ENCODE measurements at places on chromosomes 5 and 9. TPM values are rescaled to one million over a fixed set of nuclear protein-coding genes. Genes with fewer than 3 reads are reported as not detected.

- DNase-seq = no peak
Measured at GRCh38 chr9:89743216-89743572, 138.4 kb downstream of the GADD45G start.

DNA sequence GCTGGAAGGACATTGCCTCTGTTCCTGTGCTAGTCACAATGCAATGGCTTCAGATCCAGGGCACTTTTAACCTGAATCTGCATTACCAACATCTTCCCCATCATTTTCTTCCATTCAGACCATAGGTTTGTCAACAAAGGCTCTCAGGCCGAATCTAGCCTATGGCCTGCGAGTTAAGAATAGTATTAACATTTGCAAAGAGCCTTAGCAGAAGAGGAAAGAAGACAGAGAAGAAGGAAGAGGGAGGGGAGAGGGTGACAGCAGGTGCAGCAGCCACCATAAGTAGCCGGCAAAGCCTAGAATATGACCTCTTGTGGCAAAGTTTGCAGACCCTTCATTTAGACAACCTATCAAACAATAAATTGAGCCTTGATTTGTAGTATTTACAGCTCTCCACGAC lies 32.6 kb downstream of the BARX1 start:
- no peak for DNase-seq

- no peak for DNase-seq
Measured at GRCh38 chr5:87103616-87104287, 163.9 kb upstream of the RASA1 start.

DNA sequence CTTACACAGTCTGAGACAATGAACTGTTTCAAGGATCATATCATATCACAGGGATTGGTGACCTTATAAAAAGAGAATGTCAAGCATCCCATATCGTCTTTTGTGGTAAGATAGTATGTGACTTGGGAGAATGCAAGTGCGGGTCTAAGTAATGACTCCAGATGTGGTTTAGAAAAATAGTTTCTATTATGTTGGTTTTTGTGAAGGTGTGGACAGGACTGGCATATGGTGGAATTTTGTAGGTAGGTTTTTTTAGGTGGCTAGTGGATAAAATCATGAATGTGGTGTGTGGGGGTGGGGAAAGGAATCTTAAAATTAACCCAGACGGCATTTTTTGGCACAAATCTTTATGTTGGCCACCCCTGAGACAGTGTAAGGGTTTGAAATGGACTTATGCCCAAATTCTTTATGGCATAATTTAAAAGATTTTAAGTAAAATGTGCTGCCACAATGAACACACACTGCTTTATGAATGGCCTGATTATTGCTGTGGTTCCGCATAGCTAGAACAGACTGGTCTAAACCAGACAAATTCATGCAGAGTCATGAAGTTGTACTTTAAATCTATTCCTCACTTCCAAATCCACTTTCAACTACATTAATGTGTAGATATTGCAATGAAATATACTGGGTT lies 204.8 kb upstream of the HAPLN1 start:
- DNase-seq = no peak

DNA sequence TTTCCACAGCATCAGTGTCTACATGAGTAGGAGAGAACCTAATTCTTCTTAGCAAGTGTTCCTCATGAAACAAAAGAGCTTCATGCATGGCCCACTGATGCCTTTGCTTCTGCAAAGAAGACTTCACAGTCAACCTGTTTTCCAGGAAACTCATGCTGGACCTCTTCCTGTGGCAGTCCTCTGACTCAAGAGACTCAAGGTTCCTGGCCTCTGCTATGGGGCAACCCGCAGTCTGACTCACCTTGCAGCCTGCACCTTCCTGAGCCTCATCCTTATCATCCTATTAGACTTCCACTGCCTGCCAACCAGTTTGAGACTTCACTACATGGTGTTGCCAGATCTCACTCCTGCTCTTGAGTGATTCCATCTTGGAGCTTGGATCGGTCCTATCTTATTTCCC lies 17.6 kb upstream of the AGGF1 start:
- DNase-seq = peak; percentile 63

DNA sequence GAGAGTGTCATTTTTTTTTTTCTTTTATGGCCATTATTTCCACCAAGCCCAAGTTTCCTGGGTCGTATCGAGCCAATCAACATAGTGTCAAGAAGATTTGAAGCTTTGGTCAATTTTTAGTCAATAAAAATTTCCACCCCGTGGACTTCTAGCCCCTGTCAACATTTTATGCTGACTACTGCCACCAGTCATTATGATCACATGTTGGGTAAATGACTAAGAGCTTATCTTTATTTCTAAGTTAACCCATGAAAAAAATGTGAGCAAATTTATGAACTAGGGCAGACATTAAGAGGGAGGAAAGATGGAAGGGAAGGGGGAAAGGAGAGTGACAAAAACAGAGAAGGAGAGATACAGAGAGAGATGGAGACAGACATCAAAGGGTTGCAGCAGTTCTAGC lies 143.5 kb upstream of the ALDH1B1 start:
- no peak for DNase-seq

GRCh38 chr5:55030220-55030619 lies 6.2 kb downstream of the GZMK start:
- no peak for DNase-seq

- DNase-seq = peak; percentile 40
Measured at GRCh38 chr9:129406278-129407225, 214.3 kb downstream of the C9orf50 start.

DNA sequence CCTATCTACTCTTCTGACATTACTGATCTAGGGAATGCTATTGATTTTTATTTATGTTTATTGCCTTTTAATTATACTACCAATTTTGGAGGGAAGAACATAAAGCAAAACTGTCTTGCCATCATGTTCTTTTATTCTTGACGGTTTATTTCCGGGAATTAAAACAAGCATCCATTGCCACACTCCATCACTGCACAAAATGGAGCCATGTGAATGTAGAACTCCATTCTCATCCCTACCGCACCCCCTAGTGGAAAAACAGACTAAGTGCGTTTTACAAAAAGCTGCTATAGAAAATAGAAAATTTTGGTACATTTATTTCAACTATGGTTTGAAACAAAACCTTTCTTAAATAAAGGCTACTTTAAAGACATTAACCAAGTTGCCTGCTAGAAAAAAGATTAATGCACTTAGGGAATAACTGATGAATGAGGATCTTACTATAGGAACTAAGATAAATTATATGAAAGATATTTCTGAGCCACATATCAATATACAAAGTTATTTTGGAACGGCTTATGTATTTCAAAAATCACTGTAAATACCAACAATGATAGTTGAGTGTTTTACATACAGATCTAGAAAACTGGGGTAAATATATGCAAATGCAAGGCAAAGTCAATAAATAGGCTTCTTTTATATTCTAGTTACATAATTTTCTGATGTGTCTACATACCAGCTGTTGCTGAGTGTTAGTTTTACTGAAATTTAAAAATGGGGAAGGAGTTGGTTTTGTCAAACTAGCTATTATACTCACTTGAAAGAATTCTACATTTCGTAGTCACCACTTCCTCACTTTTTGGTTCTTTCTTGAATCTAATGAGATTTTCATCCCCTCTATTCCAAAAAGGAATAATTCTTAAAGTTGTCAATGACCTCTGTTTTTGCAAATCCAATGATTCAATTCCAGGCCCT lies 26.5 kb downstream of the OXCT1 start:
- peak; percentile 71 for DNase-seq

- DNase-seq = no peak
Measured at GRCh38 chr5:128703322-128703721, 165.3 kb upstream of the FBN2 start.

Gene NTNG2
- total RNA-seq = not detected

Gene TMC1
- not detected for total RNA-seq

Gene MEF2C
- 0.05 TPM for total RNA-seq

DNA sequence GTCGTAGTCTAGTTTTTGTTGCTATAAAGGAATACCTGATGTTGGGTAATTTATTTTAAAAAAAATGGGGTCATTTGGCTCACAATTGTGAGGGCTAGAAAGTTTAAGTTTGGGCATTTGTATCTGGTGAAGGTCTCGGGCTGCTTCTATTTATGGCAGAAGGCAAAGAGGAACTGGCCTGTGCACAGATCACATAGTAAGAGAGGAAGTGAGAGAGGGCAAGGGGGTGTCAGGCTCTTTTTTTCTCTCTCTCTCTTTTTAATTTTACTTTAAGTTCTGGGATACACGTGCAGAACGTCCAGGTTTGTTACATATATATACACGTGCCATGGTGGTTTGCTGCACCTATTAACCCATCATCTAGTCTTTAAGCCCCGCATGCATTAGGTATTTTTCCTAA lies 453.3 kb downstream of the DIRAS2 start:
- no peak for DNase-seq

DNA sequence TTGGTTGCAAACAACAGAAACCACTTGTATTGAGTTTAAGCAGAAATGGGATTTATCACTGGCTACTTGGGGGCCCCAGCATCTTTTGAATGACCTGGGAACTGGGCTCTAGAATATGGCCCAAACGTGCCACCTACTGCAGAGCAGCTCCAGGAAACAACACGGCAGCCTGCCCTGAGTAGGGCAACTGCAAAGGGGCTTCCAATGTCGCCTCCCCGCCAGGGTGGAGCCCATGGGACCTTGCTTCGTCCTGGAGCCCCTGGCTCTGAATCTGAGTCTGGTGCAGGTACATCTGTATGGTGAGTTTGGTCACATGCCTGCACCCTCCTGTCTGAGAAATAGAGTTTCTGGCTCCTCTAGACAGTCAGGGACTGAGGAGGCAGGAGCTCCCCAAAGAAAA lies 38.6 kb downstream of the BOD1 start:
- DNase-seq = no peak

- no peak for DNase-seq
Measured at GRCh38 chr9:87359958-87360601, 137.6 kb upstream of the DAPK1 start.

Gene CATSPER3
- total RNA-seq = 0.91 TPM

GRCh38 chr9:136142414-136142796 lies 23.7 kb upstream of the TMEM250 start:
- DNase-seq = no peak

DNA sequence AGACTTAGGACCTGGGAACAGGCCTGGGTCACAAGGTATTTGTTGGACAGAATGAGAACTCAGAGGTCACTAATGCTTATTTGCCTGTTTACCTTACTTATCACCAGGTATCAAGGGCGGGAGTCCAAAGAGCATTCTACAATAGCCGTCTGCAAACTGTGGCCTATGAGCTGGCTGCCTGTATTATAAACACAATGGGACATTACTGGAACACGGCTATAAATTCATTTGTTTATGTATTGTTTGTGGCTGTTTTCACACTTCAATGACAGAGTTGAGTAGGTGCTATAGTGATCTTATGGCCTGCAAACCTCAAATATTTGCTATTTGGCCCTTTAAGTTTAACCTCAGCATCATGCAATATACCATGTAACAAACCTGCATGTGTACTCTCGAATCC lies 76.6 kb upstream of the ASTN2 start:
- no peak for DNase-seq

DNA sequence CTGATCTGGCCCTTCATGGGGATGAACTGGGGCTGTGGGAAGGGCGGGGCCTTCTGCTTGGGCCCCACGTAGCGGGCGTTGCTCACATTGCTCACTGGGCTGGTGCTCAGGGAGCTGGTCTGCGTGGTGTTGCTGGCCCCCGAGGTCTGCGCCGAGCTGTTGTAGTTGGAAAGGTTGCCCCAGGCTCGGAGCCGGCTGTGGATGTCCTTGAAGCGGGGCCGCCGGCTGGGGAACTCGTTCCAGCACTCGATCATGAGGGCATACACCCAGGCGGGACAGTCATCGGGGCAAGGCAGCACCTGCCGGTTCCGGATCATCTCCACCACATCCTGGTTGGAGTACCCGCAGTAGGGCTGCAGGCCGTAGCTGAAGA lies 226.0 kb downstream of the ROR2 start:
- no peak for DNase-seq

Gene HEXB
- 82.8 TPM for total RNA-seq

- no peak for DNase-seq
Measured at GRCh38 chr9:26947736-26948135, 694 bp upstream of the PLAA start.

- DNase-seq = no peak
Measured at GRCh38 chr9:37187292-37187691, 66.9 kb downstream of the ZCCHC7 start.

GRCh38 chr5:41252036-41252435 lies 38.7 kb upstream of the C6 start:
- DNase-seq = no peak

- no peak for DNase-seq
Measured at GRCh38 chr5:130286971-130287370, 382.7 kb downstream of the CHSY3 start.

- DNase-seq = no peak
Measured at GRCh38 chr5:32233220-32233695, 59.1 kb upstream of the GOLPH3 start.

Gene LHX6
- total RNA-seq = 0.26 TPM

DNA sequence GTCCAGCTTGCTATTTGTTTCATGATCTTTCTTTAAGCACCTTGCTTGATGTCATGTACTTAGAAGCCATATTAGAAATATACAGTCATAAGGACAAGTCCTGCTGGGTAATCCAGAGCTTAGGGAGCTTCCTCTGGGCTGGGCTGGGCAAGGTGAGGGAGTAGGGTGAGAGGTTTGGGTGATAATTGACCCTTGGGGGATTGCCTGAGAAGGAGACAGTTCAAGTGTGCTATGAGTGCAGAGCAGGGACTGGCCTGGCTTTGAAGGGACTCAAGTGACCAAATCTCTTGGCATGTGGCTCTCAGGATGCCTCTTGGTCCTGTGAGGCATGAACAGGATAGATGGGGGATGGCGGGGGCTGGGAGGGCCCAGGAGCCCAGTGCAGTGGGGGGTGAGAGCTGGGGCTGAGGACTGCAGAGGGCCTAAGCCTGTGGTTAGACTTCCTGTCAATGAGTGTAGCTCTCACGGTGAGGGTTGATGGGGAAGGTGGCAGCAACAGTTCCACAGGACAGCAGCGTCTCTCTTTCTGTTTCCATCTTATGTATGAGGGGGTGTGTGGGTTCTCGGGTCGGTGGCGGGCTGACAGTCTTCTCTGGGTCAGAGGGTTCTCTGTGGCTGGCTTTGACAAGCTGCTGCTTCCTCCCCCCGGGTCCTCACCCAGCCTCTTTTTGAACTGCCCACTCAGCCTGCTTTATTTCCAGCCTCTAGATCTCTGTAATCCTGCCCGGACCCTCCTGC lies 53.5 kb downstream of the RGS3 start:
- no peak for DNase-seq

- peak; percentile 68 for DNase-seq
Measured at GRCh38 chr5:66757219-66757833, 161.1 kb downstream of the MAST4 start.

Gene PRUNE2
- 0.29 TPM for total RNA-seq

- peak; percentile 15 for DNase-seq
Measured at GRCh38 chr5:74432216-74432615, 208.3 kb downstream of the ENC1 start.

- no peak for DNase-seq
Measured at GRCh38 chr5:96049398-96050272, 88.0 kb upstream of the ELL2 start.

Gene FAM151B
- 1.8 TPM for total RNA-seq

GRCh38 chr9:13915591-13916301 lies 398.2 kb downstream of the NFIB start:
- DNase-seq = peak; percentile 24

Gene TMEFF1
- total RNA-seq = 0.28 TPM

Measured in MCF 10A (cell line).